Activated naive CD4-positive, alpha-beta T cell treated with Interleukin-2 at 50 U/mL for 16 hours (primary cell): ENCODE measurements at places on chromosomes 3 and 15.

DNA sequence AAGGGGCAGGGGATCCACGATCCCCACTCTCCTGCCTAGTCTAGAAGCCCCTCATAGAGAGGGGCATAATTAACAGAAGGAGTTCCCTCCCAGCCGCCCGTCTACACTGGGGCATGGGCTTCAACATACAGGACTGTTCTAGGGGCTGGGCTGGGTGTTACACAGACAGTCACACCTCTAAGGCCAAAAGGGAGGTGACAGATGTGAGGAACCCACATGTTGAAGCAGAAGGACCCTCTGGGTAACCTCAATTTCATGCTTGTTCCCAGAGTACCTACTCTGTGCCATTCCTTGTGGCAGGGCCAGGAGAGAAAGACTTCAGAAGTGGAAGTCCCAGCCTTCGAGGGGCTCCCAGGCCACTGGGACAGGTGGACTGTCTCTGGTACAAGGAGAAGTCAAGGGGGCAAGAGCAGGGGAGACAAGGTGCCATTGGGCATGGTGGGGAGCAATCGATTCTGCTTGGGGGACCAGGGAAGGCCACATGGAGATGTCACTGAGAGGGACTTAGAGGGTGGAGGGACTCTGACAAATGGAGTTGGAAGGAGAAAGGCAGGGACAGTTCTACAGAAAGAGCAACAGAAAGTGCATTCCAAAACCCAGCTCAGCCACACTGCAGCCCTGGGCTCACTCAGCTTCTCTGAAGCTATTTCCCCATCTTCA is 71.3 kb downstream of the CPN2 start:
- DNase-seq, result no peak

- DNase-seq, result peak; percentile 17
Observed at GRCh38 chr3:194396859-194397756, 2.0 kb downstream of the GP5 start.

- no peak for DNase-seq
Observed at GRCh38 chr3:188617270-188617669, 463.3 kb downstream of the LPP start.

- peak; percentile 50 for DNase-seq
Observed at GRCh38 chr3:153162513-153163392, 727 bp downstream of the RAP2B start.

- no peak for DNase-seq
Observed at GRCh38 chr15:95953032-95953431, 377.5 kb upstream of the NR2F2 start.

GRCh38 chr3:15601046-15601398 is 347 bp downstream of the HACL1 start:
- no peak for DNase-seq

GRCh38 chr3:112610121-112610520 is 30.8 kb downstream of the CCDC80 start:
- no peak for DNase-seq

- DNase-seq, result no peak
Observed at GRCh38 chr3:50533316-50533715, 29.9 kb upstream of the CACNA2D2 start.

DNA sequence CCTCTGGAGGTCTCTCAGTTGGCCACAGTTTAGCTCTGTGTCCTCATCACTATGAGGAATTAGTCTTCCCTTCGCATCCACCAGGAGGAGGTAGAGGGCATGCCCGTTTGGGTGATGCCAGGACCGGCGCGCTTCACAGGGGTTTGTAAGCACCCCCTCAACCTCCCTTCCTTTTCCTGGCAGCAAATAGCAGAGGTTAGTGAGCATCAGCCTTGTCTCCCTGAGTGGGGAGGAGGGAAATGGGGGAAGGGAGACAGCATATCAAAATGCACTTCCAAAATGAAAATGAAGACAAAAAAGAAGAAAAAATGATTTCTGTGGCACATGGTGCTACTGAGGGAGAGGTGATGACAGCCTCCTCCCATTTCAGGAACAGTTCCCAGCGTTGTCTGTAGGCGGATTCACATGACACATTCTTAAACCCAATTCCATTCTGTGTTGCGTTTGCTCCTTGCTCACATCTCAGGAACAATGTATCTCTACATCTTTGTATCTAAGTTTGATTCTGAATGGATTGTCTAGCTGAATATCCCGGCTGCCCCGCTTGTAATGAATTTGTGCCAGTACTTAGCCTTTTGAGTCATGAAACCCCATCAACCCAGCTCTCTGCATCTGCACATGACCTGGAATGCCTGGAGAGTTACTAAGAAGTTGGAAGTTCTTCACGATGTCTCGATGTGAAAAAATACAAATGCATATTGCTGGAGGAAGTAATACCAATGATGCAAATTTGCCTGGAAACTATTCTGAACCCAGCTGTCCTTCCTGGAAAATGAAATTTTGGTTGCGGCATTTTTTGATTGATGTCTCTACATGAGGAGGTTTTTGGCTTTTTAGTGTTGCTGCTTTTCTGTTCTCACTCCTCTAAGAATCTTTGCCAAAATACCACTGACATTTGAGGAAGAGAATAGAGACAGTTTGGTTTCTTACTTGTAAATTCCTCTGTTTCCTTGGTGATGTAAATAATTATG is 45.2 kb downstream of the TYRO3 start:
- peak; percentile 53 for DNase-seq

- DNase-seq, result no peak
Observed at GRCh38 chr3:88641033-88641604, 466.3 kb upstream of the EPHA3 start.

DNA sequence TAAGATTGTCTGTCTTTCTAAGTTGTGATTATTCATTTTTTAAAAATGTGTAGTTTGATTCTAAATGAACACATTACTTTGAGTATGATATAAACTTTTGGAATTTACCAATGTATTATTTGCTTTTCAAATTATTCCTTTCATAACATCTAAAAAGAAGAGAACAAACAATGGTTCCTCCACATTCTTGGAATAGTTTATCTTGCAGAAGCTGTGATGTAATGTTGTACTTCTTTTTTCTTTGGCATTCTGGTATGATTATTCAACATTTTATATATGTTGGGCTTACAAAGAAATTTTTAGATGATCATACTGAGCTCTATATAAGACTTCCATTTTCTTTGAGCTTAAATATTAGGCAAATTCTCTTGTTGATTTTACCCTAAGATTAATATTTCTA is 419.2 kb downstream of the DIPK2A start:
- DNase-seq, result no peak

- DNase-seq, result no peak
Observed at GRCh38 chr15:64930019-64930652, 18.4 kb downstream of the ANKDD1A start.

DNA sequence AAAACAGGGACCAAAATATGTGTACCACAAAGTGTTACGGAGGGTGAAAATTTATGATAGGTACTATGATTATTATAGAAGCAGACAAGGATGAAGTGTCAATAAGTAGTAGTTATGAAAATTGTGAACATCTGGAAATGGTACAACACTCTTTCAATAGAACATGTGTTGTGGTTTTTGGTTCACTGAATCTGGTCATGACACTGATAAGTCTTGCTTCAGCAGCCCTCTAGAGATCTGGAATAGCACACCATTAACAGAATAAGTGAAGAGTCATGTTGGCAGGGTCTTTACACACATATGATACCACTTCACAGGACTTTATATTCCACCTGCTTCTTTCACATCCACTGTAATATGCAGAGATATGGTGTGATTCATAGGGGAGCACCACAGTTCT is 985.2 kb upstream of the SEMA6D start:
- no peak for DNase-seq

DNA sequence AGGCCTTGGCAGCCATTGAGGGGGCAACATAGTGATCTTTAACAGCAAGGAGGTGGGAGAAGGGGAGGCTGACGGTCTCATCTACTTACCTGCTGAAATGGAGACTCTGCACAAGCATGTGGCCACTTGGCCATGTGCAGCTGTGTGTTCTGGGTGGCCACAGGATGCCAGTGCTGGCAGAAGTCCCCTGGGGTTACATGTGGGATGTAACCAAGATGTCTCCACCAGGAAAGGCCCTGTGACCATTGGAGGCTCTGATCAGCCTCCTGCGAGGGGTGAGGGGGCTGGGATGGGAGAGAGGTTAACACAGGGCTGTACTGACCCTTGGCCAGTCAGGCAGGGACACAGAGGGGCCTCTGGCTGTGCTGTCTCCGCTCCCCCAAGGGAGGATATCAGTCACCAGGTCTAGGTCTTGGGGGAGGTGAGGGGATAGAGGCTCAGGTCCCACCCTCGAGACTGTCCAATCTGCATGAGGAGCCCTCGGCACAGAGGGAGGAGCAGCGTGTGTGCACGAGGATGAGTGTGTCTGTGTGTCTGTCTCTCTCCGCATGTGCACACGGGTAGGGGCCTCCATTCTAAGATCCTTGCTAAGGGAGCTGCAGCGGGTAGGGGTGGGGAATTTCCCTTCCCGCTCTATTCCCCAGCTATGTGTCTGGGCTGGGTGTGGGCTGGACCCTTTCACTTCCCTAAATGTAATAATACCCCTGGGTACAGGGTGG is 19.5 kb downstream of the PRKCD start:
- no peak for DNase-seq

- no peak for DNase-seq
Observed at GRCh38 chr3:195250473-195251251, 20.3 kb downstream of the XXYLT1 start.

GRCh38 chr15:40100123-40100946 is 8.3 kb downstream of the BMF start:
- no peak for DNase-seq

DNA sequence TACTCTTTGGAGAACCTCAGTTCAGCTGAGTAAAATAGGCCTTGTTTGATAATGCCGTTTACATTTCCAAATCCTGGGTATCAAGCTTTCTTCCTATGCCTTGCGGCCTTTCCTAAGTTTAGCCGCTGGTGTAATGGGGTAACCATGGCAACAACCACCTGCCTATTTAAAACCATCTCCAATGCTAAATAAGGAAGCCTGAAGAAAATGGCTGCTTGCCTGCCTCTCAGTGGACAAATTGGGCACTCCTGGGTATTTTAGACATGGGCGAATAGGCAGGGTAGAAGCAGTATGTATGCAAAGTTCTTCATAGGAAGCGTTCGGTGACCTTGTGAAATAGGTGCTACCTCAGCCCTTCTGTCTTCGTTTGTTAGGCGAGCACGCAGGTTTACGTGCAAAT is 122.7 kb downstream of the DGKG start:
- DNase-seq, result no peak

DNA sequence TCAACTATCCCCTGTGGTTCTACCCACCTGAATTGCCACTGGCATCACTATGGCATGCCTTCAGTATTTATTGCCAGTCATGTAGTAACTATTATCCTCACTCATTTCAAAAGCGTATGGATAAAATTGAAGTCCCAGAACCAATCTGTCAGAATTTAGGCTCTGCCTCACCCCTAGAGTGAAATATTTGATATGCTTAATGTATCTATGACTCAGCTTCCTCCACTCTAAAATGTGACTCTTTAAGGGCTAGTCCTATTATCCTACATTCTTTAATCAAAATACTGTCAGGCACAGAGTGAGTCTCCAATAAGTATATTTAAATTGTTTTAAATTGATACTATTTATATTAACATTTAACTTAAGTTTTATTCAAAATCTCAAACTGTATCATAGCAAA is 27.6 kb downstream of the ARPP21 start:
- DNase-seq, result no peak

DNA sequence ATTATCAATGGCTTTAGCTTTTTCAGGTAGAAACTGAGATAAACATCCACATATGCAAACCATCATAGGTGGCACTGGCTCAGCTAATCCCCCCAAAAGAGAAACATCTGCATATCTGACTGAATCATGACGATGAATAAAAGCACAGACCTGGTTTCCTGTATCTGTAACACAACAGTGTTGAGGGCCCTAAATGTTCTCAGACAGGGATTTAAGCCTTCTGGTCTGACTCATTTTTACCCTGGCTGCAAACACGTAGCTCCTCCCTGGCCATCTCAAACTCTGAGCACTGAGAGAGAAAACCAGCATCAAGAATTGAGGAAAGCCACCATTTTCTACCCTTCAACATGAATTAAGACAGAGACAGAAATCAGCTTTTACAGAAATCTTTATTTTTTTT is 35.2 kb downstream of the GLB1 start:
- peak; percentile 48 for DNase-seq

DNA sequence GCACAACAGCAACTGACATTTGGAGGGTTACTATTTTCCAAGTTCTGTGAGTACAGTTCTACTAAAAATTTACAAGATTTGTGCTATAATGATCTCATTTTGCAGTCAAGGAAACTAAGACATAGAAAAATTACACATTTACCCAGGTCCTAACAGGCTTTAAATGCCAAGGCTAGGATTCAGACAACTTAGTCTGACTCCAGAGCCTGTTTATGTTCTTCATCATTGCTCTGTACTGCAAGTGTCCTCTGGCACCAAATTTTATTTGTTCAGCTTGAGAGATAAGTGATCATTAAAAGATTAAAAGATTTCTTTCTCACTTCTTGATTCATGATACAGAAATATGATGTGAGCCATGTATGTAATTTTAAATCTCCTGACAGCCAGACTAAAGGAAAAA is 290.8 kb downstream of the UBE2E2 start:
- no peak for DNase-seq

DNA sequence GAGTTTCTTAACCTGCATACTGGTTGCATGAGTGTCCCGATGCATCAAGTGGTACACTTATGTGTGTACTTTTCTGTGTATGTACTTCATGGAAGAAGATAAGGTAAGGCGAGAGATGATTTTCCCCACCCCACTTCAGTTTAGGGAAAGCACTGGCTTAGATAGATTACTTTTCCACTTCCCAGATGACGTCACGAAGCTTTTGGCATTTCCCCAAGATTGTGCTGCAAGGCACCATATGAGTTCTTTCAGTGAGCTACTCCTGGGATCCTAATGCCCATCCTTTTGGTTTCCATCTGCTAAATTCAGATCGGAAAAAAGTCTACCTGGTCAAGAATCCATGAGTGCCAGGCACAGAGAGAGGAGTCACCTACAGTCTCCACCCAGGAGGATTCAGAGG is 4.5 kb downstream of the IL17RB start:
- DNase-seq, result no peak

DNA sequence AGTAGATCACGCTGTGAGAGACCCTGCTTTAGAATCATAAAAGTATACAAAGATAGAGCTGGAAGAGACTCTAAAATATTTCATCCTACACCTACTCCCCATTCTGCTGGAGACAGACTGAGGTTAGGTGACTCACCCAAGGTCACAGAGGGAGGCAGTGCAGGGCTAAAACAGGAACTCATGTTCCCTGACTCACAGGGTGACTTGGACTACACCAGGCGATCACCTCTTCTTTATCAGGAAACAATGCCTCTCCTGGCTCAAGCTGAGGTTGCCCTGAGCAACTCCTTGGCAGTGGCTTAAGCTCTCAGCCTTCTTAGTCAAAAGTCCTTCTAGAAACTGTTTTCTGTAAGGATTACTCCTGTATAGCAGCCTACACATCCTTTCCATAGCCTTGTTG is 26.4 kb upstream of the TNFAIP8L3 start:
- DNase-seq, result no peak

DNA sequence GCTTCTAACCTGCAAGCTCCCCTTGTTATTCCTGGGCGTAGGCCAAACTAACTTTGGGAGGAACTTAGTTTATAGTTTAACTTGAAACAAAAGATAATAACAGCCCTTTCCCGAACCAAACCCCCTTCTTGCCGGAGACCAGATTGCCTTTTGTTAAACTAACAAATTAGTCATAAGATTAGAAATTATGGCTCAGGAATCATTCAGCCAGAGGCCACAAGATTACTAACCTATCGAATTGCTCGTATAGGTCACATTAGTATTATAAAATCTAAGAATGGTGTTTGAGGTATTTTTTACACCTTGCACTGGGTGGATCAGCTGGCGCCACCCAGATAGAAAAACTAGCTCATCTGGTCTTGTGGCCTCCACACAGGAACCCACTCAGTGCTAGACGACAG is 65.3 kb upstream of the RAP2B start:
- no peak for DNase-seq

GRCh38 chr3:171225165-171225564 is 198.6 kb upstream of the SLC2A2 start:
- no peak for DNase-seq
